ENCODE measurements at places on chromosomes 4 and X.

DNA sequence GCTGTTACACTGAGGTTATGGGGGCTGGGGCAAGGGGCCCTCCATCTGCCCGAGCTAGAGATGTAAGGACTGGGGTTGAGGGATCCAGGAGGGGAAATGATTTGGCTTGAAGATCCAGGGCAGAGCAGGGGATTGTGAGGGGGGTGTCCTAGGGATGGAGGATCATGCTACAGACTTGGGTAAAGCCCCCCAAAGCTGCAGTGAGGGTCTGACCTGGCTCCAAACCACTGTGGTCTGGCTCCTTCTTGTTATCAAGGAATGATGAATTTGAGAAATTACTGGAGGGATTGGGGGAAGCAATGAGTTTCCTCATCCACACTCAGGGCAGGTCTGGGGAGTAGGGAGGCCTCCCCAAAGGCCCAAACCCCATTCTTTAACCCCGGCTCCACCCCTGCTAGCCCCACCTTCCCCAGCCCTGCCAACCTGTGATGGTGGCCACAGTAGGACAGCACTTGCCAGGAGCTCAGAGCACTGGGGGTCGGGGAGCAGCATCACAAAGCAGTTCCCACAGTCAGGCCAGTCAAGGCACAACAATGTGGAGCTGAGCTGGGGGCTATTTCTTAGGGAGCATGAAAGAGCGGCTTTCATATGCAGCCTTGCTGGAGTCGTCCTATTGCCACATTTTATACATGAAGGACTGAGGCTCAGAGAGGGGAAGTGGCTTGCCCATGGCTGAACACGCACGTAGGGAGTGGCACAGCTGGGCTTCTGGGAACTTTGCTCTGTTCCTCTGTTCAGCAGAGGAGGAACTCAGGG is 165.5 kb downstream of the EFNB1 start:
- no peak for DNase-seq

DNA sequence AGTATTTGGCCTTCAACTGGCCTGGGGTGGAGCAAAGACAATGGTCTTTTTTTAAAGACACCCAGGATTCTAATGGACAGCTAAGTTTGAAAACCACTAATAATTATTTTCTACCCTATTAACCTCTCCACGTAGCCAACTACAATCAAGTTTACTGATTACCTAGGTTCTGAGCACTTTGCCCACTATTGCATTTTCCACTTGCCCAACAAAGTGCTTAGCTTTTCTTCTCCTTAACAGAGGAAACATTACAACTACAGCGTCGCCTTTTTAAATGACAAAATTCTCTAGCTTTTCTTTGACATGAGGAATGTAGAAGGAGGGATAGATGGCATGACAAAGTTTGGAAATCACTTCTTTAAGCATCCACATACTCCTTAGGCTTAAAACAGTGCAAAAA is 2.0 kb downstream of the CHIC2 start:
- no peak for DNase-seq

GRCh38 chrX:154495472-154495922 is 5.1 kb upstream of the SLC10A3 start:
- no peak for DNase-seq

- no peak for DNase-seq
Measured at GRCh38 chr4:179797738-179798137, 2355.5 kb upstream of the AGA start.

DNA sequence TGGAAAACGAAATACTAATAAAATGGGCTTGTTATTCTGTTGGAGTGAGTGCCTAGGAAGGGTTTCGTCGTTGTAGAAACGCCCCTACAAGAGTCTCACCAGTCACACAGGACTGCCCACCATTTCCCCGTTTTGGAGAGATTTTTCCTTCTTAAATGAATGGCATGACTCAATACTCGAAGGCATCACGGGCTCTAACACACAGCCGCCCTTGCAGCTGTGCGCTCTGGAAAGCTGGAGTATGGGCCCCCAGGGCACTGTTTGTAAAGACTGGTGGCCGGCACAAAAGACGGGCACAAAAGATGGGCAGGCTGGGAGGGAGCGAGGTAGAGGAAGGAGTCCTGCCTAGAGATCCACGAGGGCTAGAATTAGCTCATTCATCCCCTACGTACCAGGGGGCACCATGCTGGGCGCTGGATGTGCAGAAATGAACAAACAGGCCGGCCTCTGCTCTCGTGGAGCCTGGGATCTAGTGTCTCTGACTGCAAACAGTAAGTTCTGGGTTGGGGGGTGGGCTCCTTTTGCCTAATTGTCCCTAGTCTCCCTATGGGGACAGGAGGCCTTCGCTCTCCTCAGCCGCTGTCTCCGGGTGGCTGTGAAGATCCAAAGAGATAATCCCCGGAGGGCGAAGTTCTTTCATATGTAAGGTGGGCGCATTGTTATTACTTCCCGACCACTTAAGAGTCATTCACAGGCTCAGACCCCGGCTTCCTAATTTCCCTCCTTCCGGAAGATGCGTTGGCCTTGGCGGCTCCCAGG is 1.0 kb upstream of the SFRP2 start:
- no peak for DNase-seq

- DNase-seq, result no peak
Measured at GRCh38 chrX:47607091-47607490, 12.6 kb downstream of the SYN1 start.

DNA sequence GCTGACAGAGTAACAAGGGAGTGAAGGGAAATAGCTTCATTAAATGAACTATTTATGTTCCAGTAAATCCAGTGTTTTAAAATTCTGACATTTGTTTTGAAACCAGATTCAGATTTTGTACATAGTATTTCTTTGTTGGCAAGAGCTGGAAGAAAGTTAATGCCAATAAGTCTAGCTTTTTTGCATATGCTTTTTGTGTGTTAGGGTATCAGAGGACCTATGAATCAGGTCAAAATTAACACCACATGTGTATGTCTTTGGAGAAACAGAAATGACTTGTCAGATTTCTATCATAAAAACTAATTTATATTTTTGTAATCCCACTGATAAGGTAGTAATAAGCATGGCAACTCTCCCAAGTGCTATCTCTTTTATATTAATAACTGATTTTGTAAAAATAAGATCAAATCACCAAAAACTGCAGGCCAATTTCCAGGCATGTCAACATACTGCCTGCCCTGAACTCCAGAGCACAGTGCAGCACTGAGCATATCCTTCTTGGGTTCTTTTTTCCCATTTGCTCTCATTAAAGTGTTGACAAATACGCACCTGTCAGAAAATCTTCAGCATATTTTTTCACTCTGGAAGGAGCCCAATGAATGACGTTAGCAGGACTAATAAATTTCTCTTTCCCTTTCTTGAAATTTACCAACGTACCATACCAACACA is 65.5 kb downstream of the SH3RF1 start:
- DNase-seq, result no peak

GRCh38 chr4:24164054-24164693 is 274.3 kb upstream of the PPARGC1A start:
- DNase-seq, result no peak

- DNase-seq, result peak; percentile 46
Measured at GRCh38 chr4:158253350-158253980, 43.2 kb downstream of the TMEM144 start.

- no peak for DNase-seq
Measured at GRCh38 chr4:179151770-179152169, 1709.5 kb upstream of the AGA start.

DNA sequence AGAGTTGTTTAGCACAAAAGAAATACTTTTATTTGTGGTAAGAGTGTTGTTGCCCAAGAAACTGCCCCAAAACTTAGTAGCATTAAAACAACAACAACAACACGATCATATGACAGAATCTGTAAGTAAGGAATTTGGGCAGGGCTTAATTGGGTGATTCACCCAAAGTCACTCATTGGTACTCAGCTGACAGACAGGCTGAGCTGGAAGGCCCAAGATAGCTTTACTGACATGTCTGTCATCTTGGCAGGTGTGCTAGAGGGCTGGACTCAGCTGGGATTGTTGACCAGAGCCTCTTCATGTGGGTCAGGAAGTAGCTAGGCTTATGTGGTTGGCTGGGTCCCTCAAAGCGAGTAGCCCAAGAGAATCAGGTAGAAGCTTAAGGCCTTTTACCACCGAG is 52.3 kb downstream of the KIAA0232 start:
- DNase-seq, result peak; percentile 1

DNA sequence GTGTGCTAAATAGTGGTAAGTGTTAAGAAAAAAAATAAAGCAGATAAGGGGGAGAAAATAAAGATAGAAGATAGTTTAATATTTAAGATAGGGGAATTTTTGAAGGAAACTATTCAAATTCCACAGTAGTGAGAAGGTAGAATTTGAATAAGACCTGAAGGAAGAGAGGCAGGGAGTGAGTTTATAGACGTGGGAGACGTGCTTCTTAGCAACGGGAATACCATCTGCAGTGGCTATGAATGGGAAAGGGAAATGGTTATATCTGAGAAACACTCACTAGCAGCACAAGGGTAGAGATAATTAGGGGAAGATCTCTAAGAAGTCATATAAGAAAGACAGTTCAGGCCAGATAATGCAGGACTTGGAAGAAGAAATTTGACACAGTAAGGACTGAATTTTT is 854.5 kb upstream of the EPHA5 start:
- DNase-seq, result no peak

DNA sequence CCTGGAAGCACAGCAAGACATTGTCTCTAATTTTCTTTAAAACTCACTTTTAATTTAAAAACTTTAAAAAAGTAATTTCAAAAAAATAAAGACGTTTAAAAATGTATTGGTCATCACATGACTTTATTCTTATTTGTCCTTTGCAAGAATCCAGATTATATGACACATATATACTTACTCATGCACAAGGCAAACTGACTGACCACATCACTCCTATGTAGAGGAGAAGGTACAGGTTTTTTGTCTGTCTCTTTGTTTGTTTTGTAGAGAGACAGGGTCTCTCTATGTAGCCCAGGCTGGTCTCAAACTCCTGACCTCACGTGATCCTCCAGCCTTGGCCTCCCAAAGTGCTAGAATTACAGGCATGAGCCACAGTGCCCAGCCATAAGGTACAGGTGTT is 28.6 kb downstream of the MAML3 start:
- DNase-seq, result no peak

DNA sequence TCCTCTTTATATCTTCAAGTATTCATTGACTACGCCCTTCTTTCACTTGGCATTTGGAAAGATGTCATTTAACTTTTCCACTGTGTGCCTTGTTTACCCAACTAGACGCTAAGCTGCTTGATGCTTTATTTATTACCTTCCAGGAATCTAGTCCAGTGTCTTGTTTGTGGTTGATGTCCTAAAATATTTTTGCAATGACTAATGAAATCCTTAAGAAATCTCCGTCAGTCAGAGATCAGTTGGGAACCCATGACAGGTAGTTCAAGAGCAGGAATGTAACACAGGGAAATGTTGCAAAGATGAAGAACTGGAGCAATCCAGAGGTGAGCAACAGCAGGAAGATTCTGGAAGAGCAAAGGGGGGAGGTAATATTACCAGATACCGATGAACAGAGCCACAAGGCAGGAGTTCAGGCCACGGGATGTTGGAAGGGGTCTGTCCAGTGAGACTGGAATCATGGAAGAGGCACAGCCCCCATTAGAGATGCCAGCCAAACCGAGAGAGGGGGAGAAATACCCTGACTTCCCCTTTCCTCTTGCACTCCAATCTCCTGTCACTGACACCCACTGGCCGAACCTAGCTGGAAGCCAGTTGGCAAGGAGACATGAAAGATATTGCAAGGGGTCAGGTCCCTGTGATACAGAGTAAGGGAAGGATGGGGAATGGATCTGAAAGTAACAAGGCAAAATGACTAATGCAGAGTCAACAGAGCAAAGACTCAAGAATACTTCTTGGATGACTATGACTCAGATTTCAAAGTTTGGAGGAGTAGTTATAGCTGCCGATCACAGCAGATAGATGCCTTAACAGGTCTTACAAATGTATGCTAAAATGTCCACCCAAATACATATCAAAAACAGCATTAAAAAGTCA is 62.7 kb upstream of the PHKA2 start:
- no peak for DNase-seq

DNA sequence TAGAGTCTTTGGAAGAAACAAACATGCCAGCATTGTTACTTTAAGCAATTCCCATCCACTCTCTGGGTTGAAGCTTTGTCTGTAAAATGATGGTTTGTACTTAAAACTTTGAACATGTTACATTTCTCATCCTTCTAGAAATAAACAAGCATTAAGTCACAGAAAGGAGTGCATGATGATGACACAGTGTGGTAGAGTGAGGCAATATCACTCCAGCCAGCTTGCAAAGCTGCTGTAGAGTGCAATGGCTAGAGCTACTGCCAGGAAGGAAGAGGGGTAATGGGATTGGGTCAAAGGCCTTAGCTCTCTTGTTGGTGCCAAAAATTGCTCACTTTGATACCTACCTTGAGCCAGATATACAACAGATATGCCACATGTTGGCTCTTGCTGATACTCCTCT is 12.3 kb upstream of the ENOX2 start:
- DNase-seq, result no peak

- DNase-seq, result no peak
Measured at GRCh38 chrX:131577999-131578734, 34.3 kb downstream of the OR13H1 start.

- no peak for DNase-seq
Measured at GRCh38 chr4:3290476-3290875, 2.3 kb upstream of the RGS12 start.

- no peak for DNase-seq
Measured at GRCh38 chr4:128675083-128675482, 134.4 kb upstream of the JADE1 start.

- no peak for DNase-seq
Measured at GRCh38 chr4:151688003-151688784, 72.6 kb downstream of the GATB start.

- no peak for DNase-seq
Measured at GRCh38 chr4:25901030-25901430, 13.0 kb upstream of the SMIM20 start.

Data from amniotic stem cell (primary cell).